Stimulated activated CD4-positive, alpha-beta T cell treated with anti-CD3 and anti-CD28 coated beads, Interleukin-1b, Interleukin-23, amount 100 ng/mL, for 24 hours (primary cell): ENCODE measurements at places on chromosomes 1 and 21.

- no peak for DNase-seq
Observed at GRCh38 chr21:30769724-30770431, 14.7 kb upstream of the KRTAP21-1 start.

GRCh38 chr1:212771341-212771740 lies 20.2 kb downstream of the NSL1 start:
- DNase-seq: no peak

- no peak for DNase-seq
Observed at GRCh38 chr1:102970496-102971078, 137.7 kb downstream of the COL11A1 start.

DNA sequence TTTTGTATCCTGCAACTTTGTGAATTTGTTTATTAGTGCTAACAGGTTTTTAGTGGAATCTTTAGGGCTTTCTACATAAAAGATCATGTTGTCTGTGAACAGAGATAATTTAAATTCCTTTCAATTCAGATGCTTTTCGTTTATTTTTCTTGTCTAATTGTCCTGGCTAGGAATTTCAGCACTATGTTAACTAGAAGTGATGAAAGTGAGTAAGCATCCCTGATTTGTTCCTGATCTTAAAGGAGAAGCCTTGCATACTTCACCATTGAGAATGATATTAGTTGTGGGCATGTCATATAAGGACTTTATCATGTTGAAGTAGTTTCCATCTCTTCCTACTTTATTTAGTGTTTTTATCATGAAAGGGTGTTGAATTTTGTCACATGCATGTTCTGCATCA lies 23.6 kb upstream of the TRIM67 start:
- no peak for DNase-seq

- DNase-seq: no peak
Observed at GRCh38 chr1:89911191-89911991, 83.5 kb upstream of the ZNF326 start.

GRCh38 chr1:116990612-116991151 lies 10.9 kb upstream of the CD101 start:
- no peak for DNase-seq

DNA sequence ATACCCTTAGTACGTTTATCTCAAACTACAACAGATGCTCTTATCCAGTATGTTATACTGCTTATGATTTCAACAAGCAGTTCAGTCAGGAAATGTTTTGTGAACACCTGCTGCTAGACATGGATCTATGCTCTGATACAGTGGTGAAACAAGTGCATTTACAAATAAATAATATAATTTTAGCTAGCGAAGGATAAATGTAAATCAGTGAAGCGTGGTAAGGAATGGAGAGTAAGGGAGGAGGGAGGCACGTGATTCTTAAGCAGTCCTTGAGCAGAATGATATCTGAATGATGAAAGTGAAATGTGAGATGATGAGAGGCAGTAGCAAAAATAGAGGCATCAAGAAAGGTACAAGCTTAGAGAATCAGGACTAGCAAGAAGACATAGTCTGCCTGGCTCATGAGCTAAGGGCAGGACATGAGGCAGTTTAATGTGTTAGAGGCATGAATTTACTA lies 6.3 kb downstream of the TSNAX start:
- DNase-seq: no peak

DNA sequence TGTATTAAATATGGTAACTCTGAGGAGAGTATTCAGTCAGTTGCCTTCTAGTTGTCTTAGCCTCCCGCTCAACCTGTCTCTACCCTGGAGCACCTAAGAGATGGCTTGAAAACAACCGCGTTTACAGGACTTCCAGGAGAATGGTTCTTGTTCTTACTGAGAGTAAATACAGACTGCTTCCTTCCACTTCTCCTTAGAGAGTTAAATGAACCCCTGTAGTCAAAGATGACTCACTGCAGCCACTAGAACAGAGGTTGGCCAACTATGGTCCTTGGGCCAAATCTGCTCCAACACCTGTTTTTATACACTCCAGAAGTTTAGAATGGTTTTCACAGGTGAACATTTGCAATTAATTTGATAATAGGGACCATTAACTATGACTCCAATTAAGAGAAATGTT lies 60.1 kb upstream of the ASB17 start:
- DNase-seq: no peak

DNA sequence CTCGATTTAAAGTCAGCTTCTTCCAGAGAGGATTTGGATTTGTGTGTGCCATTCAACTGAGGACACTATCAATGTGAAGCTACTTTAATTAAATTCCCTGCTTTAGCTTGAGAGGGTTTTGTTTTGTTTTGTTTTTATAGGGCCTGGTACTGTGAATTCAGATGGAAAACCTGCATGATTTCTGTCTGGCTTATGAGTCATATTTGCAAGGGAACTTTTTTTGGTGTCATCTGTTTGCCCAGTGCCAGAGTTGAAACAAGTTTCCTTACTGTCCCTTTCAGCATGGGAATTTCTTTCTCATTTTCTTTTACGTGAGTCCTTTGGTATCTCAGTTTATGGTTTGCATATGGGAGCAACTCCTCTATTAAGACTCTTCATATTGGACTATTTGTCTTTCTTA lies 194.6 kb downstream of the GREM2 start:
- DNase-seq: no peak

GRCh38 chr1:81670286-81670685 lies 130.4 kb upstream of the ADGRL2 start:
- DNase-seq: no peak

DNA sequence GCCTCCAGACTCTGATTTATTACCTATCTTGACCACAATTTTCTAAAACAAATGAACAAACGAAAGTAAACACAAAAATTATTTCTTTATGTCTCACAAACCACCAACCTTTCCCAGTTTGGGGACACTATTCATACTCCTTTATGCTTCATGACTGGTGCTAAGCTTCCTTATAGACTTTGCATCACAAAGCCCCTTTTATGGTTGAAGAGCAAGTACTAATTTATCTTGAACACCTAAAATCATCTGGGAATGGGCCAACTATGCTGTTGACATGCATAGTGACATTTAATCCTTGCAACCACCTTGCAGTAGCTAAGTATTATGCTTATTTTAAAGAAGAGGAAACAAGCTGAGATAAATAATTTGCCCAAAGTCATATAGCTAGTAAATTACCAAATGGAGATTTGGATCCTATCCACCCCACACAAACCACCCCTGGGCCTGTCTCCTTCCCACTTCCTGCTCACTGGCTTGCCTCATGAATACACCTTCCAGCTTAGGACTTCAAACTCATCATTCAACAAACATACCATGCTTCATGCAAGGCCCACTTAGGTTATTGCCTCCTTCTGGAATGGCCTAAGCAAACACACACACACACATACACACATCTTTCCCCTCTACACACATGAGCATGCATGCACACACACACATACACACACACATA lies 192.2 kb downstream of the PLPP3 start:
- DNase-seq: no peak
